ENCODE measurements at places on chromosomes 16 and 17. TPM values are rescaled to one million over a fixed set of nuclear protein-coding genes. Genes with fewer than 3 reads are reported as not detected.

KRTAP1-5 gene
- total RNA-seq, result not detected

MPV17L gene
- not detected for total RNA-seq

CLDN6 gene
- not detected for total RNA-seq

SLC12A3 gene
- total RNA-seq, result not detected

CTDNEP1 gene
- 112 TPM for total RNA-seq

SUPT6H gene
- total RNA-seq, result 136 TPM

All from T-helper 17 cell (primary cell).